Thyroid gland (tissue), 4 donors: ENCODE measurements at places on chromosomes 3 and 15.

DNA sequence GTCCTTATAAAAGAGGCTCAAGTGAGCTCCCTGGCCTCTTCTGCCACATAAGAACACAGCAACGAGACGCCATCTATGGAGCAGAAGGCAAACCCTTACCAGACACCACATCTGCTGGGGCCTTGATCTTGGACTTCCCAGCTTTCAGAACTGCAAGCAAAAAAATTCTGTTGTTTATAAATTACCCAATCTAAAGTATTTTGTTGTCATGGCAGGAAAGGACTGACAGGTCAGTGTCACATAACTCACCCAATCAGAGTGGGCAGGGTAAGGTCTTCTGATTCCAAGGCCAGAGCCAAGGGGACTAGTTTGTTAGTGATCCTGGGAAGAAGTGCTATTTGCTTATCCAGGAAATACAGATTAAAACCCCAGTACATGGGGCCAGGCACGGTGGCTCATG is 98.9 kb downstream of the HMG20A start:
- no peak for DNase-seq

GRCh38 chr3:176839901-176840300 is 357.4 kb downstream of the TBL1XR1 start:
- no peak for DNase-seq

GRCh38 chr15:68704496-68705021 is 116.1 kb downstream of the ANP32A start:
- DNase-seq: peak; percentile 36

- DNase-seq: no peak
Measured at GRCh38 chr3:13637311-13637891, 88.5 kb downstream of the FBLN2 start.

GRCh38 chr3:164929642-164930041 is 148.7 kb downstream of the SI start:
- no peak for DNase-seq

DNA sequence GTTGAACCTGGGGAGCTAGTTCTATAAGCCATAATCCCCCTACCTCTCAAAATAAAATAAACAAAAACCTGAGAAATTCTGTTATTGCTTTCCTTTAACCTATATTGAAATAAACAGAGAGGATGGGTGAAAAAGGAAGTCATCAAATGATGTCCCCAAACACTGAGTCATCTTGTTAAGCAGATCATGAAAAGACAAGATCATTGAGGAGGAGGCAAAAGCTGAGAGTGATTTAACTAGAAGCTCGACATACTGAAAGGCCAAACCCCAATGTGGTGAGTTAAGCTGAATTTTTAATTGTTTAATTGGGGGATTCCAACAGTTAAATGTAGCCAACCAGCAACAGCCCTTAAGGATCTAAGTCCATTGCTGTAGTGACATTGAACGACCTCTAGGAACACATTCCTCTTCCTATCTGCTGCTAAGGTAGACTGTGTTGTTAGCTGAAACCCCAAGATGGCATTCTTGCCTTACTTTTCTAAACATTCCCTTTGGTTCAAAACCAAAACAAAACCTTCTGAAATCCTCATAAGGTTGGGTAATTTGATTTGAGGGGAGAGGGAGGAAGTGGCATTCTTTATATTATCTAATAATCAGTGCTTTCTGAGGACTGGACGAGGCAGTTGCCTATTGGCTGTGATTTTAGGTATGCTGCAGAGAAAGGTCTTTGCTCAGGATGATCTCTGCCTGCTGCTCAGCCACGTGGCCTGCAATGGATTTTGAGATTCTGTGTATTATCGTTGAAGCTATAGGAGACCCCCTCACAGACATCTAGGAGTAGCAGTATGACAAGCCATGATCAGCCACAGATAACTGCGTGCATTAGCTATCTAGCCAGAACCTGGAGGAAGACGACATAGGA is 62.7 kb upstream of the BNIP2 start:
- no peak for DNase-seq

- DNase-seq: no peak
Measured at GRCh38 chr3:125594125-125594524, 1.2 kb downstream of the OSBPL11 start.

DNA sequence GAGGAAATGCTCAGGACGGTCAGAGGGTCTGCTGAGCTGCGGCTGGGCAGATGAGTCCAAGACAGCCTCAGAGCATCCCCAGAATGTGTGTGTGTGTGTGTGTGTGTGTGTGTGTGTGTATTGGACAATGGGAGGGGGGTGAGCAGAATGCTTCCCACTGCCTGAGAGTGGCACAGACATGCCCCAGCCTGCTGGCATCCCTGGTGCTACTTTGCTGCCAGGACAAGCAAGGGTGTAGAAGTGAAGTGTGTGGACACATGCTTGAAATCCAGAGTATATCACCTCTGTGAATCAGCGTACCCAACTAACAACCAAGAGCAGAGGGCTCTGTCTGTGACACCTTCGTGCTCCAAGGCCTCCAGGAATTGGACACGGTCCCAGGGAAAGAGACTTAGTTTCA is 76.3 kb downstream of the SLC9A9 start:
- no peak for DNase-seq

GRCh38 chr15:43889042-43889441 is 62.2 kb downstream of the WDR76 start:
- DNase-seq: no peak

- no peak for DNase-seq
Measured at GRCh38 chr15:57025264-57025926, 107.0 kb downstream of the TCF12 start.

DNA sequence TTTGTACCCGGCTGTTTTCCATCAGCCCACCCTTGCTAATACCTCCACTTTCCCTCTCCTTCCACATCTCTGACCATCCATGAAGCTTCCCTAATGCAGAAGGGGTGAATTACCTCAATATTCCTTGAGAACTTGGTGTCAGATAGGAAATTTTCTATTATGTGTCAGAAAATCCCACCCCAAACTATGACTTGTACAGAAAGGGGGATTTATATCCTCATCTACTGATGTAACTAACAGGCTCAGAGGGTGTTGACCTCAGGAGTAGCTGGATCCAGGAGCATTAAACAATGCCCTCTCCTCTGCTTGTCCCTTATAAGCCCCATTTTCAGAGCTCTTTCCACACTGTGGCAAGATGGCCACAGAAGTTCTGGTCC is 242.8 kb upstream of the TLE3 start:
- DNase-seq: no peak

DNA sequence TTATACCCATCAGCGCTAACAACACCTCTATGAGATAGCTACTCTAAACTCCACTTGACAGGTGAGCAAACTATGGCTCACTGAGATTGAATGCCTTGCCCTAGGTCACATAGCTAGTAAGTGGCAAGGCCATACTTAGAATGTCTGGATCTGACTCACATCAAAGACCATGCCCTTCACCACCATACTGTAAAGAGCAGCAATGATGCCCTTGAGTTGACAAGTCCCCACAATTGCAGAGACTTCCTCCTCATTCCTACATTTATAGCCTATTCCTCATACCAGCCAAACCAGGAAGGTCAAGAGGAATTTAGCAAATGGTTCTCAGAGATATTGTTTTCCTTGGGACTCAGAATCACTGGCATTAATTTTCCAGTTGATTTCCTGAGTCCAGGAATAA is 157.8 kb upstream of the SNTN start:
- no peak for DNase-seq

DNA sequence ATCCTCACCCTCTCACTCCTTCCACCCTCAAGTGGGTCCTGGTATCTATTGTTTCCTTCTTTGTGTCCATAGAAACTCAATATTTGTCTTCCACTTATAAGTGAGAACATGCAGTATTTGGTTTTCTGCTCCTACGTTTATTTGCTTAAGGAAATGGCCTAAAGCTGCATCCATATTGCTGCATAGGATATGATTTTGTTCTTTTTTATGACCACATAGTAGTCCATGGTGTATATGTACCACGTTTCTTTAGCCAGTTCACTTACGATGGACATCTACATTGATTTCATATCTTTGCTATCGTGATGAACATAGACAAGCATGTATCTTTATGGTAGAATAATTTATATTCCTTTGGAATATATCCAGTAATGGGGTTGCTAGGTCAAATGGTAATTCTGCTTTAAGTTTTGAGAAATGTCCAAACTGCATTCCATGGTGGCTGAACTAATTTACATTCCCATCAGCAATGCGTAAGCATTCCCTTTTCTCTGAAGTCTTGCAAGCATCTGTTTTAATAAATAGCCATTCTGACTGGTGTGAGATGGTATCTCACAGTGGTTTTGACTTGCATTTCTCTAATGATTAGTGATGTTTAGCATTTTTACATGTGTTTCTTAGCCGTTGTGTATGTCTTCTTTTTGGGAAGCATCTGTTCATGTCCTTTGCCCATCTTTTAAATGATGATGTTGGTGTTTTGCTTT is 650.2 kb downstream of the ZNF385D start:
- no peak for DNase-seq

DNA sequence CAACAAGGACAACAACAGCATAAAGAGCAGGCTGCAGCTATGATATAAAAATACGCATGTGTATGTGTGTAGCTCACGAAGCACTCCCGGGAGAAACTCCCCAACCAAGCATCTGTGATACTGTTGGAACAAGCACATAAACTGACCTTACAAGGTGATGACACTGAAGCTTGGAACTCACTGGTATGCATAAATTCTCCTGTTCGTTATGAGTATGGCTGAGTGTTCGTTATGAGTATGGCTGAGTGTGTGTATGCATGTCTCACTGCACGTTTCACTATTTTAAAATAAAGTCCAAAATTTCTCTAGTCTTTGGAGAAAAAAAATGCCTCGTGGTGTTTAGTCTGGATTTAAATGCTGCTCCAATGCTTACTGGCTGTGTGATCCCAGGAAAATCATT is 256.8 kb downstream of the RORA start:
- no peak for DNase-seq

DNA sequence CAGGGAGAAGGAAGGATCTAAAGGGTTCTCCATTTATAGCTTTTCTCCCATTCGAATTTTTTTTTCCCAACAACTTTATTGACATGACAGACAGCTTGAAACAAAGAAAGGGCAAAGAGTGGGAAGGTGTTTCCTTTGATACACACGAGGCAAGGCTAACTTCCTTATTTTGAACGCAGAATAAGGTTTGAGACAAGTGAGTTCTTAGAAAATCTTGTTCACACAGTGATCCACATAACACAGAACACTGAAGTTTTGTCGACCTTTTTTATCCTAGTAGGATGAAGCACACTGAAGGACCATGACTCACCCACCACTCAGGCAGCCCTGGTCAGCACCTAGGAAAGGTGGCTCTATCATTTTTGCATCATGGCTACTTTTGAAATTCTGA is 425.8 kb upstream of the MDFIC2 start:
- DNase-seq: no peak
